ENCODE measurements at places on chromosomes 3 and 15. TPM values are rescaled to one million over a fixed set of nuclear protein-coding genes. Genes with fewer than 3 reads are reported as not detected.

DNA sequence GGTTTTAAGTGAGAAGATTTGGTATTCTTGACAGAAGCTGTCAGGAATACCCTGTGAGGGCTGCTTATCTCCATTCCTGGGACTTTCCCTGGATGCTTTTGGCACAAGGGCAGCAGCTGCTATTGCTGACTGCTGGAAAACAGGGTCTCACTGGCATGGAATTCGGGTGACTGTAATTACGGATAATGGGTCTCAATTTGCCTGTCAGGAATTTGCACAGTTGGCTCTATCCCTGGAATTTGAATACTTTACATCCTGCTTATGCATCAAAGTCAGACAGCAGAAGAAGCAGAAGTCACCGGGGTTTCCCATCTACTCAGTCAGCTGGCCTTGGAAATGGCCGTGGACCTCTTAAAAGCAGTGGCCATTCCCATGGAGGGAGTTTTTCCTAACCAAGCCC lies 25.9 kb upstream of the AKAP13 start:
- no peak for DNase-seq

GRCh38 chr3:179150610-179151009 lies 2.5 kb downstream of the PIK3CA start:
- DNase-seq = no peak

DNA sequence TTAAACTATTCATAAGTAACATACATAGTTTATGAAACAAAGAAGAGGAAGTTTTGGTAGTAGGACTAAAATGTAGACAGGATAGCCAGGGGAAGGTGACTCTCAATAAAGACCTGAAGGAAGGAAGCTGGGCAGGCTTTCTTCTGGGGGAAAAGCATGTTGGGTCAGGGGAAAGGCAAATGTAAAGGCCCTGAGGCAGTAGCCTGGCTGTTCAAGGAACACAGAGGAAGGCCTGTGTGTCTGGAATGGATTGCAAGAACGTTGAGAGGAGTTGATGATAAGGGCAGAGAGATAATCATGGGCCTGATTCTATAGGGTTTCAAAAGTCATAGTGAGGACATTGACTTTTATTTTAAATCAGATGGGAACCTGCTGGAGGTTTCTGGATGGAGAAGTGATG lies 167.6 kb downstream of the SNRK start:
- DNase-seq = no peak

GRCh38 chr15:45784656-45785055 lies 149.8 kb downstream of the SQOR start:
- DNase-seq = peak; percentile 10

DNA sequence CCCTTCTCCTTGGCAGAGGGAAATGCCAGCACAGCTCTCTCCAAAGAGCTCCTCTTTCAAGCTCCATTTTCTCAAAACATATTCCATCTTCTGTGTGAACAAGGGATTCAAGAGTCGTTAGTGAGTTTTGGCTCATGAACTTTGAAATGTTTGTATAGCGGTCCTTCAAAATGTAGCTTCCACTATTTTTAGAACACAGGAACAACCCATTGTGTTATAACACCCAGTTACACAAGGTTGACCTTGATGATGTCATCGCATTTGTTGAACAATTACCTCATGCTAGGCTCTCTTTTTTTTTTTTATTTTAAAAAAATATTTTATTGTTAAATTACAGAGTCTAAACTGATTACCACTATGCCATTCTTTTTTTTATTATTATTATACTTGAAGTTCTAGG lies 251.7 kb downstream of the THSD4 start:
- no peak for DNase-seq

DNA sequence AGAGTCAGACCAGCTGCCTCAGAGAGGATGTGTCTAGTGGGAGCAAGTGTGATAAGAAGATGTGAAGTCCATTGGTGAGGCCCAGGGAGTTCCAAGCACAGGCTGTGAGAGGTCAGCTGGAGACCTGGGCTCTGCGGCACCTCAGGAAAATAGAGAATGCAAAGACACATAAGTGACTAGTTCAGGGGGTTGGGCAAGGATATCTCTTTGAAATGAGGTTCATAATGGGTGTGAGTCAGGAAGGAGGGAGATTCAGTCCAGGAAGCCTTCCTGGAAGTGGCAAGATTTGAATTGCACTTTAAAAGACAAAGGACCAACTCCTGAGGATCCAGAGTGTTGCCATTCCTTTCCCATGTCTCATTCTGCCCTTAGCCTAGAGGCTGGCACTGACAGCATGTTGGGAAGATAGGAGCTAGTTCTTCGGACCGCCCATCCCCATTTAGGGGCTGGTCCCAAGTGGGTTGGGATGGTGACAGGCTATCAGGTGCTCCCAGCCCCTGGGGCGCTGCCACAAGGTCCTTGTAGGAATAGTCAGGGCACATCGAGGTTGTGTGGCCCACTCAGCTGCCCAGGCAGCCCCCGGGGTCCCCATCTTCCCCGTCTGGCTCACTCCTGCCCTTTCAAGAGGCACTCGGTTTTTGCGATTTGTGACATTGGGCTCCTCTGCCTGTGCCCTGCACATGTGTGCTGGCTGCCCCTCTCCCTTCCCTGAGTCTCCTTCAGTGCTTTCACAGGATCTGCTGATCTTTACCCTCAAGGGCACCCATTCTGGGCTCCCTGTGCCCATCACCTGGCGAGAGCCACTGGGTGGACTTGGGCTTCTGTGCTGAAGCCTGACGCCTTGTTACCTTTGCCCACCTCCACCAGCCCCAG lies 23.7 kb downstream of the ESYT3 start:
- no peak for DNase-seq

- no peak for DNase-seq
These were observed 77.8 kb upstream of the KCNMB2 start for GRCh38 chr3:178458313-178459037.

GRCh38 chr3:154584041-154584440 lies 154.1 kb upstream of the GPR149 start:
- no peak for DNase-seq

- DNase-seq = no peak
These were observed 25.7 kb upstream of the ROBO2 start for GRCh38 chr3:77014226-77014625.

- DNase-seq = no peak
These were observed 162.7 kb upstream of the AGTR1 start for GRCh38 chr3:148535001-148535400.

- DNase-seq = no peak
These were observed 32.3 kb downstream of the TSPAN3 start for GRCh38 chr15:77038312-77039216.

DNA sequence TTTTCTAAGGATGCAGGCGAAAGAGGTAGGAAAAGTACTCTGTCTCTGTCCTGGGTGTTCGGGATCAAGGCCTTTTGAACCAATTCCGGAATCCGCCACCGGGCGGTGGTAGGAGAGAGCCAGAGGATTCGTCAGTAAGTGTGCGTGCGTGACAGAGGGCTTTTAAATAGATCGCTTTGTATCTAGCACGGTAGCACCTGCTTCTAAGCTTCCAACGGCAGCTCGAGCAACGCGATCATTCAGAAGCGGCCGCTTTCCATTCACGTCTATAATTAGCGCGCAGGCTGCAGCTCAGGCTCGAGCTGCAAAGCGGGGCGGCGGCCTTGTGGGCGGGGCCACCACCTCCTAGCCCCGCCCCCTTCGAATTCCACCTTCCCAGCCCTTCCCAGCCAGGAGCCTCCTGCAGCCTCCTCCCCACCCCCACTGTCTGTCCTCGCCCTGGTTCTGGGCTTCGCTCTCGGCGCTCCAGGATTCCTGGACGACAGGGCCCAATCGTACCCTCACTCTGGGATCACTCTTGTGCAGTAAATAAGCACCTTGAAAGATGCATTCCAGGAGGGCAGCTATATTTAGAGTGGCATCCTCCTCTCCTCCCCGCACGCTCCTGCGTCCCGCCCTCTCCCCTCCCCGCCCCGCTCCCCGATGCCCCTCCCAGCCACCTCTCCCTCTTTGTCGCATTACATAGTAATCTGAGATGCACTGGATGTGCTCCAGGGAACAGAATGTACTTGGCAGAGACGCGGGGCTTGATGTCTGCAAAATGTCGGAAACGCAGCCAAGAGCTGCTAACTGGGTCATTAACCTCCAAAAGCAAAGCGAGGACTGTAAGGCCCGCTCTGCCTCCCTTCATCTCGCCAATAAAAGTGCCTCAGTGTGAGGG lies 224.1 kb upstream of the TPRG1 start:
- DNase-seq = peak; percentile 85

DNA sequence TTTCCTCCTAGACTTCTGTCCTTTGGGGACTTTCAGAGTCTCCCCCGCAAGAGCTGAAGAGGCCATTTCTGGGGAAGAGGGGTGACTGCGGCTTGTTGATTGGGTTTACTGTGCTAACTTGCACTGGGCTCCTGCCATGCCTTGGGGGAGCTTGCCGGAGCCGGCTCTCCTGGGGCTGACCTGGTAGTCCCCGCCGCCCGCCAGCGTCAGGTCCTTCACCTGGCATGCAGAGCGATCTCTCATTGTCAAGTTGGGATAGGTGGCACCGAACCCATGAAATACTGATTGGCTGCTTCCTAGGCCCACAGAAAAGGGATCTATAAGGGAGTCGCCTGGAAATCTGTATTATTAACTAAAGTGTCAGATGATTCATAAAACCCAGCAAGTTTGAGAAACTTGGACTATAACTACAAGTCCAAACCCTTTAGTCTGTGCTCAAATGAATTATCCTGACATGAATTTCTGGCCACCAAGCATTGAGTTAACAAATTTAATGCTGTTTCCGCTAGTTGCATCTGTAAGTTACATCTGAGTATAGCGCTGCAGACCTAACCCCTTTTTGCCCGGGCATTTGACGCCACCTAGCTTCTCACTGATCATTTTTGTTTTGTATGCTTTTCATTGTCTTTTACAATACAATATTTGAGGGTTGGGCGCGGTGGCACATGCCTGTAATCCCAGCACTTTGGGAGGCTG lies 607 bp upstream of the IMP3 start:
- DNase-seq = peak; percentile 54

GRCh38 chr3:77042882-77043281 lies 3.0 kb downstream of the ROBO2 start:
- no peak for DNase-seq

GRCh38 chr3:141128126-141128777 lies 77.1 kb downstream of the SPSB4 start:
- DNase-seq = no peak

GRCh38 chr3:141505166-141505565 lies 18.3 kb downstream of the RASA2 start:
- DNase-seq = no peak

DNA sequence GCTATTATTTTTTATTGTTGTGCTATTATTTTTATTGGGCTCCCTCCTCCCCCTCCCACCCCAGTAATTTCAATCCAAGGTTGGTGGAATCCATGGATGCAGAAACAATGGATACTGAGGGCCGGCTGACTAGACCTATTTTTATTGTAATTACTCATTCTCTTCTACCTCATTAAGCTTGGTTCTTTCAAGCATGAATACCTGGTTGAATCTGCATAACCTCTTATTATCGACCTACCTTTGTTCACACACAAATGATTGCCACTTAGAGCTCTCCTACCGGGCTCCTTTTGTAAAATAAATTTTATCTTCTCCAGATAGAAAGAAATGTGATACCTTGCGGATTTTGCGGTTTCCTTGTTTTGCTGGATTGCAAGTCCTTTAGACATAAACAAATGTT lies 31.6 kb downstream of the BTD start:
- DNase-seq = no peak

DNA sequence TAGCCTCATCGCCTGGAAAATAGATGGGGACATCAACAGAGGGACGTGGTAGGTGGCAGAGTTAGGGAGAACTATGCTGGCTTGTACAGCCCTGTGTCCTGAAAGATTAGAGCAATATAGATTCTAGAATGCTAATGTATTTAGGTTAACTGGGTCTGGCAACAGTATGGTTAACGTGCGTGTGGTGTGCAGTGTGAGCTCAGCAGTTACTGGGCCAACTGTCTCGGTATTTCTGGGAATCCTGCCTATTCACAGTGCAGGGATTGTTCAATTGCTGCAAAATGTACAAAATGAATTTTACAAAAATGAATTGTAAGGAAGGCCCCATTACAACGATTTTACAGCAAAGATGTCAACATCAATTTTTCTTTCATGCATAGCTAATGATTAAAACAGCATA lies 20.6 kb downstream of the MEIS2 start:
- no peak for DNase-seq

GRCh38 chr3:171258316-171258715 lies 201.9 kb downstream of the TNIK start:
- peak; percentile 14 for DNase-seq

DNA sequence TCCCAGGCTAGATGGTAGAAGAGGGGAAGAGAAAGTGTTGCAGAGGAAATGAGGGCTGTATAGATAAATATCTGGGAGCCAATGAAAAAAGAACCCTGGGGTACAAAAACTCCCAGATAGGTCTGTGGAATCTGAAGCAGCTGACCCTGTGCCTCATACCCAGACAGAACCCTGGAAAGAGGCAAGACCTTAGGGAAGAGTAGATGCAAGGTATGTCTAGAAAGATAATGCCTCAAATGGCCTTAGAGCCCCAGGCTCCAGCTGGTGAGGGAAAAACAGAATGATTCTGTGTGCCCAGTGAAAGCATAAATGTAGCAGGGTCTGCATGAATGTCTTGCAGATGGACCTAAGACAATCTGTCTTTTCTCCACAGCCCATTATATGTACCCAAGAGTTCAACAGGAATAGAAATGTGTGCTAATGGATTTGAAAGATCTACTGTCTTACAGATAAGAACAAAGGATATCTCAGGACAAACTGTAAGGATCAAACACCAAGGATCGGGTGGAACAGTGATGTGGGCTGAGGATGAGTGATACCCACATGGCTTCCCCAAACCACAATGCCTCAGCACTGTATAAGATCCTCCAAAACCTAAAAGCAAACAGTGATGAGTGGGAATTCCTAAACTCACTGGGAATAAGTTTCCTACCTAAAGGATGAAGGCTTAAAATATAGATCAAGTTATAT lies 58.8 kb downstream of the NCEH1 start:
- DNase-seq = no peak

DNA sequence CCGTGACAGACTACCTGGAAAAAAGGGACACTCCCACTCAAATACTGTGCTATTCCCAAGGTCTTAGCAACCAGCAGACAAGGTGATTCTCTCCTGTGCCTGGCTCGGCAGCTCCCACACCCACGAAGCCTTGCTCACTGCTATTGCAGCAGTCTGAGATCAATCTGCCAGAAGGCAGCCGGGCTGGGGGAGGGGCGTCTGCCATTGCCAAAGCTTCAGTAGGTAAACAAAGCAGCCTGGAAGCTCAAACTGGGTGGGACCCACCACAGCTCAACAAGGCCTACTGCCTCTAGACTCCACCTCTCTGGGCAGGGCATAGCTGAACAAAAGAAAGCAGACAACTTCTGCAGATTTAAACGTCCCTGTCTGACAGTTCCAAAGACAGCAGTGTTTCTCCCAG lies 128.4 kb upstream of the SETMAR start:
- no peak for DNase-seq

The LRRC34 gene
- 2.3 TPM for total RNA-seq

The SLC9C1 gene
- total RNA-seq = 0.47 TPM

The SERPINI2 gene
- not detected for total RNA-seq

The FEZF2 gene
- not detected for total RNA-seq

The WNT7A gene
- total RNA-seq = 19.9 TPM

The GATM gene
- 4.5 TPM for total RNA-seq

The CAMK1 gene
- 0.50 TPM for total RNA-seq

The DNAJC13 gene
- total RNA-seq = 39.2 TPM

The FAM240A gene
- not detected for total RNA-seq

The KIF23 gene
- 30.2 TPM for total RNA-seq

The PRSS50 gene
- not detected for total RNA-seq

Data from mammary epithelial cell (primary cell).